ENCODE measurements at places on chromosomes 2 and 18. TPM values are rescaled to one million over a fixed set of nuclear protein-coding genes. Genes with fewer than 3 reads are reported as not detected.

Gene DYNAP
- not detected for polyA plus RNA-seq

Gene SLC9A4
- polyA plus RNA-seq, result not detected

Gene CHRND
- not detected for polyA plus RNA-seq

Gene RGPD4
- polyA plus RNA-seq, result not detected

Gene AQP12A
- not detected for polyA plus RNA-seq

Gene TTN
- polyA plus RNA-seq, result 0.06 TPM

Gene SNORC
- polyA plus RNA-seq, result not detected

Gene ZBTB7C
- polyA plus RNA-seq, result not detected

Gene NAT8
- not detected for polyA plus RNA-seq

- H3K36me3 ChIP-seq, result no peaks in the 10 kb centered on the region
- H3K27me3 ChIP-seq, result peaks cover 13% of the 10 kb centered on the region
- H3K4me1 ChIP-seq, result peaks cover 73% of the 10 kb centered on the region
- peak overlapping the region; percentile 74 for H3K27ac ChIP-seq
- H3K4me3 ChIP-seq, result no peak overlapping the region
Measured at GRCh38 chr2:441258-442022, 153.5 kb upstream of the ALKAL2 start.

DNA sequence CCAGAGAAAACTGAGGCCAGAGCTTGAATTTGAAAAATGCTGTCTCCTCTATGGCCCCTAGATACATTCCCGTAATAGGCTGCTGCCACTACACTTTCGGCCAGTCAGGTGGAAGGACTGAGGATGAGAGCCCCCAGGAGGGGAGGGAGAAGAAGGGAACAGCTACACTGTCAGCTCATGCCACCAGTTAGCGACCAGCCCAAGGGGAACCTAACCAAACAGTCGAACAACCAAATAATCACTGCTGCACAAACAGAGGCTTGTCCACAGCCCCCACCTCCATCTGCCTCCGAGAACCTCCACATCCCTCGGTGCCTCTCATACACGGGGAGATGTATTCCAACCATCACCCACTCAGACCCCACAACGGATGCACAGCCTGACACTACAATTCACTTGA lies 7.3 kb downstream of the ZNF516 start:
- no peak overlapping the region for H3K27ac ChIP-seq
- no peak for DNase-seq
- H3K4me1 ChIP-seq, result peaks cover 62% of the 10 kb centered on the region
- peaks cover 24% of the 10 kb centered on the region for H3K27me3 ChIP-seq
- H3K4me3 ChIP-seq, result no peak overlapping the region
- no peaks in the 10 kb centered on the region for H3K36me3 ChIP-seq

GRCh38 chr18:43442571-43442970 lies 165.3 kb upstream of the SYT4 start:
- H3K4me1 ChIP-seq, result no peaks in the 10 kb centered on the region
- H3K27me3 ChIP-seq, result peaks cover 2% of the 10 kb centered on the region
- no peaks in the 10 kb centered on the region for H3K36me3 ChIP-seq
- no peak overlapping the region for H3K4me3 ChIP-seq
- DNase-seq, result no peak

GRCh38 chr2:39335930-39336329 lies 92.2 kb upstream of the CDKL4 start:
- H3K27me3 ChIP-seq, result no peaks in the 10 kb centered on the region
- H3K4me1 ChIP-seq, result no peaks in the 10 kb centered on the region
- no peak for DNase-seq
- H3K27ac ChIP-seq, result no peak overlapping the region

- H3K36me3 ChIP-seq, result peaks cover 21% of the 10 kb centered on the region
- peak overlapping the region; percentile 50 for H3K27ac ChIP-seq
- H3K27me3 ChIP-seq, result no peaks in the 10 kb centered on the region
- DNase-seq, result no peak
- H3K4me1 ChIP-seq, result peaks cover 10% of the 10 kb centered on the region
- H3K4me3 ChIP-seq, result no peak overlapping the region
Measured at GRCh38 chr2:24818721-24819167, 25.5 kb downstream of the CENPO start.

DNA sequence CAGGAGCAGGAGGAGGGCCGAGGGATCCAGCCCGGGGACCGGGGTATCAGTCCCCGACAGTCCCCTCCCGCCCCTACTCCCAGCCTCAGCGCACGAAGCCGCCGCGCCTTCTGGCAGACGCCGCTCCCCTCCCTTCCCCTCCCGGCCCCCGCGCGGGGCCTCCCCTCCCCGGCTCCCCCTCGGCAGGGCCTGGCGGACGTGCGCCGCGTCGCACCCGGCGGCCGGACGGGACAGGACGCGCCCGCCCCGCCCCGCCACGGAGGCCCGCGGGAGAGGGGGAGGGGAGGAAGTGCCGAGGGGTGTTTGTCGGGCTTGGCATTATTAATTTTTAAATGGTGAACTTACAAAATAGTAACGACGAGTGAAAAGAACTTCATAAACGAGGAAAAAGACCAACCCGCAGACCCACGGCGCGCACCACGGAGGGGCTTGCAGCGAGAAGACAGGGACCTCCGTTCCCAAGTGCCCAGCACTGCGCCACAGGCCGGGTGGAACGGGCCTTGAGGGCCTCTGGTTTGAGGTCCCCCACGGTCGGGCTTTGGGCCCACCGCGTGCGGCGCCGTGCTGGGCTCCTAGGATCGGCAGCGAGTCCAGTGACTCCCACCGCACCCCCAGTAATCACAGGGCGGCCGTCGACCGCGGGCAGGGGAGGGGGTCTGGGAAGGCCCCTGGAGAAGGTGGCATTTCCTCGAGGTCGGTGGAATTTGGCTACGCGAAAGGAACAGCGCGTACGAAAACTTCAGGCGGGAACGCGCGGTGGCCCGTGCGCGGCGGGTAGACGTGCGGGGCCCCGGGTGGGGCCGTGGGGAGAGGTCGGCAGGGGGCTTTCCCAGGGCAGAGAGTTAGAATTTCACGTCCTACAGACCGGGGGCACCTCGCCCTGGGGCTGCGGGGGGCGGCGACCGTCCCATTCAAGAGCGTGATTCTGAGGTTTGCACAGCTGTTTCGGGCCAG lies 954 bp upstream of the CTDSP1 start:
- peaks cover 46% of the 10 kb centered on the region for H3K27me3 ChIP-seq
- peaks cover 55% of the 10 kb centered on the region for H3K4me1 ChIP-seq
- peak overlapping the region; percentile 99 for H3K27ac ChIP-seq
- peak overlapping the region; percentile 94 for H3K4me3 ChIP-seq

GRCh38 chr2:195649629-195650190 lies 7.3 kb upstream of the SLC39A10 start:
- DNase-seq, result no peak
- H3K4me1 ChIP-seq, result peaks cover 42% of the 10 kb centered on the region
- peak overlapping the region; percentile 47 for H3K4me3 ChIP-seq

DNA sequence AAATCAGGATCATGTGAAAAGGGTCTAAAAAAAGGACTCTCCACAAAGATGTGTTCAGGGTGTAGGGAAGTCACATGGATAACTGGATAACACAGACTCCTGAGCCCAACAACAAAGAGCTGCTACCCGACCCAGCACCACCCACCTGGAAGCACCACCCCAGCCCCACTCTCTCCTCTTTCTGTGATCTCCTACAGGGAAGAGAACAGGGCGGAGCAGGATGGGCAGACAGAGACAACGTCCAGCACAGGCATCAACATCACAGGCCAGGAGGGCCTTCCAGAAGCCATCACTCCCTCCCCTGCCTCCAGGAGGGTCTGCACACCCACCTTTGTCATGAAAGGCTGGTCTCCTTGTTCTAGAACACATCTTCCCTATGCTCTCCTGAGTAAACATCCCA lies 1.3 kb upstream of the CIB4 start:
- H3K27ac ChIP-seq, result no peak overlapping the region
- no peak overlapping the region for H3K4me3 ChIP-seq
- peaks cover 12% of the 10 kb centered on the region for H3K27me3 ChIP-seq
- DNase-seq, result no peak
- H3K4me1 ChIP-seq, result peaks cover 16% of the 10 kb centered on the region

DNA sequence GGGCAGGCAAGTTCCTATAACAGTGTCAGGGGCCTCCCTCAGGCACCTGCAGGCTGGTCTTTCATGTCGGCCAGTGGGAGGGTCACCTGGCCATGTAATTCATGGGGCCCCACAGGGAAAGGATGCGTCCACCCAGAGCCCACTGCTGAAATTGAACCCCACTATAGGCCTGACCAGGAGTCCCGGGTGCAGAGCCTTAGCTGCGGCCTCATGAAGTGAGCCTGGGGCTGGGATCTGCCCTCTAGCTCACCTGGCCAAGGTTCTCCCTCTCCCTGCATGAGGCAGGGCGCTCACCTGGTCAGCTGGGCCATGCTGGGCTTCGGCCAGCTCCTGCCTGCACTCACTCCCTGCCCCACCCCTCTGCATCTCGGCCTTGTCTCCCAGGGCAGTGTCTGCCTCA lies 41.1 kb downstream of the C1QL2 start:
- DNase-seq, result no peak
- no peak overlapping the region for H3K27ac ChIP-seq
- no peak overlapping the region for H3K4me3 ChIP-seq
- no peaks in the 10 kb centered on the region for H3K36me3 ChIP-seq

- DNase-seq, result no peak
- H3K4me1 ChIP-seq, result no peaks in the 10 kb centered on the region
- H3K27ac ChIP-seq, result no peak overlapping the region
- peaks cover 6% of the 10 kb centered on the region for H3K27me3 ChIP-seq
- H3K36me3 ChIP-seq, result no peaks in the 10 kb centered on the region
- no peak overlapping the region for H3K4me3 ChIP-seq
Measured at GRCh38 chr2:12755384-12755783, 38.6 kb downstream of the TRIB2 start.

GRCh38 chr2:70906439-70907005 lies 29.2 kb upstream of the ATP6V1B1 start:
- H3K4me3 ChIP-seq, result peak overlapping the region; percentile 39
- no peak for DNase-seq
- peaks cover 20% of the 10 kb centered on the region for H3K4me1 ChIP-seq

DNA sequence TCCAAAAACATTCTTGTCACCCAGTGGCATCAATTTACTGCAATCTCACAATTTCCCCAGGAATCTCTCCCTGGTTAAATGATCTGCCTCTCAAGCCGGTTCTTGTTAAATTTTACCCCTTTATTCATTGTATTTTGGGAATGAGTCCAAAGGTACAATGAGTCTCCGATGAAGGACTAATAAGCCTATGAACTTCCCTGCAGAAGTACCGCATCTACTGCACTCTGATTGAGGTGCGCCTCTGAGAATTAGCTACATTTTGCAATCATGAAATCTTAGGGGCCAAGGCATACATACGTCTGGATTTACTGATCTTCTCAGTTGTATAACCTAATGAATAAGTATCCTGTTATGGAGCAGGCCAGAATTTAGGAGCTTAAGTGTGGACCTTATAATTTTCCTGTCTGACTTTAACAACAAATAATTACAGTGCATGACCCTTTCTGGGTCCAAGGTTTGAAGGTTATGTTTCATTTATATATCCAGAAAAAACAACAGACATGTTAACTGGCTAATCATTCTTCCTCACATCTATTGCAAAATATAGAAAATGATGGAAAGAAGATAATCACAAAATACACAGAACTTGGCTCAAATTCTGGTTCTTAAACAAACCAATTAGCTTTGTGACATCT lies 261.8 kb upstream of the NRXN1 start:
- H3K4me1 ChIP-seq, result no peaks in the 10 kb centered on the region
- no peaks in the 10 kb centered on the region for H3K36me3 ChIP-seq
- H3K27me3 ChIP-seq, result no peaks in the 10 kb centered on the region
- no peak overlapping the region for H3K27ac ChIP-seq
- no peak for DNase-seq

DNA sequence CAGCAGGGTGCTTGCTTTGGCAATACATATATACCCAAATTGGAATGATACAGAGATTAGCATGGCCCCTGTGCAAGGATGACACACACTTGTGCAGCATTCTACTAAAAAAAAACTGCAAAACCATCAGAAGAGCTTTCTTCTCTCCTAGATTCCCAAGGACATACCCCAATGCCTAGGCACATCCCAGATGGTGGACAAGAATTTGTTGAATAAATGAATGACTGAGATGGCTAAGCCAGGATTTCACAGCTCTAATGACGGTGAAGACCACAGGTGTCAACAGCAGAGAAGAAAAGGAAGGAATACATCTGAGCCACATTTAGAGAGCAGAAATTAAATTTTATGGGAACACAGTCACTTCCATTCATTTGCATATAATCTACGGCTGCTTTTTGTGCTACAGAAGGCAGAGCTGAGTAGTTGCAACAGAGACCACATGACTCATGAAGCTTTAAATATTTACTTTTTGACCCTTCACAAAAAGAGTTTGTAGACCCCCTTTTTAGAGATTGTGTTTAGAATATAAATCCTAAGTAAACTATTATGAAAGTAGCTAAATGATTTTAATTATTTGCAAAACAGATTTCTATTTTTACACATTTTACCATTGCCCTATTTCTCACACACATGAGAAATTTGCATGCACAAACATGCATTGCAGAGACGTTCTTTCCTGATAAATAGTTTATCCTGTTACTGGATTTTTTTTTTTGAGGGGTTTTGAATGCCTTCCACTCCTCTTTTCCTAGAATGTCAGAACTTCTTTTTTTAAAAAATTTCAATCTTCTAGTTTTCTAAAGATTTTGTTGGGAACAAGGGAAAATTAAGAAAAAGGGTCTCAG lies 119.0 kb downstream of the PMAIP1 start:
- no peaks in the 10 kb centered on the region for H3K4me1 ChIP-seq
- H3K27ac ChIP-seq, result no peak overlapping the region
- no peak for DNase-seq
- H3K27me3 ChIP-seq, result peaks cover 5% of the 10 kb centered on the region
- no peak overlapping the region for H3K4me3 ChIP-seq
- H3K36me3 ChIP-seq, result no peaks in the 10 kb centered on the region

DNA sequence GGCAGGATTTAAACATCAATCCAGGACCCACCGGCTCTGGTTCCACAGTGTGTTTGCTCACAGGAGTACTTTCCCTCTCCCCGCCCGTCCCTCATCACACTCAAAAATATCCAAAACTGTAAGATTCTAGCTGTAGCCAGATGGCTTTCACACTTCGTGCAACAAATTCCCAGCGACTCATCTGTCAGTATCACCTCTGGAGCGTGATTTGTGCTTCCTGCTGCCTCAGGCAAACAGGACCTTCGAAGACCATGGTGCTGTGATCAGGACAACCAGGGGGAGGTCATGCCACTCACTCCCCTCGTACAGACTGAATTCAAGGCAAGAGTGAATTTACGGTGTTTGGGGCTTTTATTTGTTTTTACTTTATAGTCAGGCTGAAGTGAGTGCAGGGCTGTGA lies 154.5 kb upstream of the PID1 start:
- DNase-seq, result no peak
- no peaks in the 10 kb centered on the region for H3K4me1 ChIP-seq
- peaks cover 6% of the 10 kb centered on the region for H3K27me3 ChIP-seq
- no peaks in the 10 kb centered on the region for H3K36me3 ChIP-seq

DNA sequence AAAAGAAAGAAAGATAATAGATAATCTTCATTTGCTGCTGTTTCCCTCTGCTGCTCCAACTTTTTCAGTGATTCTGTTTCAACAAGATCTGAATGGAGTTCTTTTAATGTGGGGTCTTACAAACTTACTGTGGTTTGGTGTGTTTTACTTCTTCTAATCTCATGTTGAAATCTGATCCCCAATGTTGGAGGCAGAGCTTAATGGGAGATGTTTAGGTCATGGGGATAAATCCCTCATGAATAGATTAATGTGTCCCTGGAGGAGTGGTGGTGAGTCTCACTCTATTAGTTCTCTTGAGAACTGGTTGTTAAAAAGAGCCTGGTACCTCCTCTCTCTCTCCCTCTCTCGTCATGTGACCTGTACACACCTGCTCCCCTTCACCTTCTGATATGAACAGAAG lies 442.4 kb downstream of the EPHA4 start:
- no peak overlapping the region for H3K4me3 ChIP-seq
- no peaks in the 10 kb centered on the region for H3K36me3 ChIP-seq
- H3K4me1 ChIP-seq, result no peaks in the 10 kb centered on the region
- no peak for DNase-seq
- peaks cover 8% of the 10 kb centered on the region for H3K27me3 ChIP-seq
